ENCODE measurements at places on chromosomes 5 and 9.

DNA sequence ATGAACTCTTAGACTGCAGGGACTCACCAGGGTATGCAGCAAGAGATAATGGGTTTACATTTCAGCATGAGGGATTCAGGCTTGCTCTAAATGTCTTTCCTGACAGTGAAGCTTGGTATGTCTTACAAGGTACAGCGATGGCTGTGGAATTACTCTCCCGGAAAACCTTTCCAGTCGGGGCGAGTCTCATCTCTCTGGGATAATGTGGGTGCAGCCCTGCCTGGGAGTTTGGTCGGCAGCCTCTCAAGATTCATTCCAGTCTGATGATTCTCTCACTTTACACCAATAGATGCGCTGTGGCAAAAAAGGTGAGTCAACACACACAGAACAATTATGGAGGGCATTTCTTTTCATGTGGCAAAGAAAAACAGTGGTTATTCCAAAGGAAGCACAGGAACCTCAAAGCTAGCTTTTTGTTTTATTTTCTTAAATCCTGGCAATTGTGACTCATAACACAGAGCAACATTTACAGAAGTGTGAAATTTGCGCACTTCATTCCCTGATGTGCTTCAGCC lies 190.3 kb downstream of the DCP2 start:
- peak; percentile 83 for DNase-seq

DNA sequence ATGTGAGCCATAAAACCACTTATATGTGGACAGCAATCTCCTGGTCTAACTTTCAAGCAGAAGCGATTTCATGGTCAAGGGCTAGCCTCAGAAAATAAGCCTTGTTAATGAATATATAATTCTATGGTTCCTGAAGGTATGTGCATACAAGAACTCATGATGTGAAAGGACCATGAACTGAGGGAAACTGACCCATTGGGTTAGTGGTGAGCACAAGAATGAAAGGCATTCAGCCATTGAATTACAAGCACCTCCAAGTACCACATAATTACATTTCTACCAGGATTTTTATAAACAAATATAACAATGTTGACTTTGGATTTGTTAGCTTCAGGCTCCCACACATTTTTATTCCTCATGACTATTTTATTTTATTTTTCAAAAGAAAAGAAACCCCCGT lies 459.0 kb downstream of the TLE4 start:
- no peak for DNase-seq

DNA sequence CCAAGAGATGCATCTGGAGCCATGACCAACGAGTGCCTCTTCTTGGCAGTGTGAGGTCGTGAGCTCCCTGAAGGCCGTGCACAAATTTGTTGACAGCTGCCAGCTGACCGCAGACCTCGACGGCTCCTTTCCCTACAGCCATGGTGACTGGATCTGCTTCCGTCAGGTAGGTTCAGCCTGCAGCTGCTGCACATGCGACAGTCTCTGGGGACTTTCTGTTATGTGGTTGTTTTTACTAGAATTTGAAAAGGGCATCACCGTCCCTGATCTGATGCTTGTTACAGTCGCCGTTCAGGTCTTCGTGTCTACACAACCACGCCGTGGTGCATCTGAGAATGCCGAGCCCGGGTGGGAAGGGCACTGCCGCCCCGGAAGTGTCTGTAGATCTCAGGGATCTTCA lies 36.5 kb upstream of the LRRC14B start:
- no peak for DNase-seq

GRCh38 chr9:14343261-14344031 lies 29.5 kb upstream of the NFIB start:
- no peak for DNase-seq

- DNase-seq, result no peak
Observed at GRCh38 chr5:111234125-111234524, 9.9 kb downstream of the CAMK4 start.

GRCh38 chr5:16057277-16057676 lies 122.3 kb downstream of the MARCHF11 start:
- DNase-seq, result no peak

DNA sequence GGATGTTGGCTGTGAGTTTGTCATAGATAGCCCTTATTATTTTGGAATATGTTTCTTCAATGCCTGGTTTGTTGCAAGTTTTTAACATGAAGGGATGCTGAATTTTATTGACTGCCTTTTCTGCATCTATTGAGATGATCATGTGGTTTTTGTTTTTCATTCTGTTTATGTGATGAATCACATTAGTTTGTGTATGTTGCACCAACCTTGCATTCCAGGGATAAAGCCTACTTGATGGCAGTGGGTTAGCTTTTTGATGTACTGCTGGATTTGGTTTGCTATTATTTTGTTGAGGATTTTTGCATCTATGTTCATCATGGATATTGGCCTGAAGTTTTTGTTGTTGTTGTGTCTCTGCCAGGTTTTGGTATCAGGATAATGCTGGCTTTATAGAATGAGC lies 225.6 kb downstream of the PCSK1 start:
- DNase-seq, result no peak

GRCh38 chr5:14752497-14753071 lies 88.1 kb downstream of the OTULIN start:
- DNase-seq, result no peak

DNA sequence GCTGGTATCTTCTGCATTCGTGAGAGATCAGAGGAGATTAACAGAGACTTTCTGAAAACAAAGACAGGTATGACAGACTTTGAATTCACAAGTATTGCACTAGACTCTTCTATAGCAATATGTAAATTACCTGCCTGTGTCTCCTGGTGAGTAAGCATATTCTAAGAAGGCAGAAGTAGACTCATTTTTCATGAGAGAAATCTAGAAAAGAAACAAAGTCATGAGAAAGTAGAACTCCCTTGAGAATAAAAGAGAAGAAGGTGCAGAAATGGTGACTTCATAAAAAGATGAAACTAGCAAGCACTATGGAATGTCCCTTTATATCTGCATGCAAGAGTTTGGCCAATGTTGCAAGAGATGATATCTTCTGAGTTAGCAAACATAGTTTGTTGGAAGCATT lies 419.8 kb downstream of the DMRT2 start:
- DNase-seq, result no peak
